ENCODE measurements at places on chromosomes 7 and 10.

DNA sequence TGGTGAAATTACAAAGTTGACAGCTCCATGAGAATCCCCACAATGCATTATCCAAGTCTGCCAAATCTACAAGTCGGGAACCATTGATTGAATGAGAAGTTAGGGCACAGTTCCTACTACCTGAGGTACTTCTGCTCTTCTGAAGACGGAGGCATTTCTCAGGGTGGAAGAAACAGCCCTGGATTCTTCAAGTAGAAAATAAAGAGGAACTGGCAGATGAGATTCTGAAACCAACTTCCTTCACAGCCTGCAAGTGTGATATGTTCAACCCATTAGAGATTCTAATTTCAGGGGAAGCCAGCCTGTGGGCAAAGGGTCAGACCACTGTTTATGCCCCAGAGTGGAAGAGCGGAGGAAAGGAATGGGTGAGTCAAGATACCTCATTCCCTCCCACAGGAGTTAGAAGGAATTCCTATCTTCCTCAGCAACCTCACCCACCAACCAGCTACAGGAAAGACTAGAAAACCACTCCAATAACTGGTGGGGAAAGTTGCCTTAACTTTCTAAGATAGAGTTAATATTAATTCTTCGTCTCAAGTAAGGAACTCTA, 50.5 kb upstream of the BMPER start:
- DNase-seq: no peak

DNA sequence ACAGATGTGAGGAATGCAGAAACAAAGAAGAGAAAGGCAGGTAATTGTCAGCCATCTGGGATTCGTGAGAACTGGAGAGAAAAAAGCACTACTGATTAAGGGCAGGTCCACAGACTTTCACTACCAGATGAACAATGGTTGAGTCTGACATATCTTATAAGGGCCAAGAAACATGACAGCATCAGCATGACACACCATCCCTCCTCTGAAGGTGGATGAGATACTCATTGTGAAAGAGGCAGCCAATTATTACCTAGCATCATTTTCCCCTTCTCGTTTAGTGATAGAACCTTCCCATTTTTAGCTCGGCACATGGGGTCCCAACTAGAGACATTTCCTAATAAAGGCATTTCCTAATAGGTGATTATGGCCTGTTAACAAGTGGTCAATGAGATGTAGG, 19.2 kb upstream of the MET start:
- no peak for DNase-seq

DNA sequence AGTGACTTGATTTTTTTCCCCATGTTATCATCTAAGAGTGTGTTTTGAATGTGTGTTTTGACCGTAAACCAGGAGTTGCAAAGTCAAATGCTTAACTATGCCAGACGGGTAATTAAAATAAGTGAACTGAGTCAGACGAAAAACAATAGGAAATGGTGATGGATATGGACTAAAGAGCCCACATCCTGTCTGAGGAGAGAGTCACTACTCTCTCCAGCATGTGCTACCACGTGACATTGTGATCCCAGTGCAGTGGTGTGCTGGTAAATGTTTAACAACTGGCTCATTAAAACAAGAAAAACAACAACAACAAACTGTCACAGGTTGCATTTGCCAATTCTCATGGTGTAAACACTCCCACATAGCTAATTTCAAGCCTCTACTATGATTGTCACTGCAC, 164.3 kb downstream of the SUGCT start:
- no peak for DNase-seq

GRCh38 chr7:27119412-27119911, 11.1 kb downstream of the HOXA4 start:
- DNase-seq: no peak

GRCh38 chr10:93062514-93063143, 2.0 kb downstream of the CYP26C1 start:
- no peak for DNase-seq

DNA sequence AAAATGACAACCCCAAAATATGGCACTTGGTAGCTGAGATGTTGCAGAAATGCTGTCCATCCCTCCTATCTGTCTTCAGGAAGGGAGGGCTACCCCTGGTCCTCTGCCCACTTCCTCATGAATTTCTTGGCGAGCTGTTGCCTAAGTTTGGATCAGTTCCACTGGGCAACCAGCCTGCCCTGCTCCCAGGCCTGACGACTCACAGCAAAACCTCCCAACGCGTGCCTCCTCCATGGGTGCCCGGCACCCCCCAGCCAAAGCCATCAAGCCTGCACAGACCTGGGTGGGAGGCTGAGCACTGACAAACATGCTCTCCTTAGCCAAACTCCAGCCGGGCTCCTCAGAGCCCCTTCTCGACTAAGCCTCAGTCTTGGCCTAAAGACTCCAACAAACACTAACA, 8.9 kb downstream of the VSTM4 start:
- DNase-seq: peak; percentile 50

GRCh38 chr7:34501156-34501555, 156.9 kb upstream of the NPSR1 start:
- no peak for DNase-seq

- DNase-seq: no peak
These were observed 210.0 kb upstream of the KLF14 start for GRCh38 chr7:130943981-130944380.

GRCh38 chr10:132109341-132110110, 43.8 kb downstream of the JAKMIP3 start:
- no peak for DNase-seq

GRCh38 chr10:8044908-8045725, 9.4 kb upstream of the GATA3 start:
- no peak for DNase-seq

DNA sequence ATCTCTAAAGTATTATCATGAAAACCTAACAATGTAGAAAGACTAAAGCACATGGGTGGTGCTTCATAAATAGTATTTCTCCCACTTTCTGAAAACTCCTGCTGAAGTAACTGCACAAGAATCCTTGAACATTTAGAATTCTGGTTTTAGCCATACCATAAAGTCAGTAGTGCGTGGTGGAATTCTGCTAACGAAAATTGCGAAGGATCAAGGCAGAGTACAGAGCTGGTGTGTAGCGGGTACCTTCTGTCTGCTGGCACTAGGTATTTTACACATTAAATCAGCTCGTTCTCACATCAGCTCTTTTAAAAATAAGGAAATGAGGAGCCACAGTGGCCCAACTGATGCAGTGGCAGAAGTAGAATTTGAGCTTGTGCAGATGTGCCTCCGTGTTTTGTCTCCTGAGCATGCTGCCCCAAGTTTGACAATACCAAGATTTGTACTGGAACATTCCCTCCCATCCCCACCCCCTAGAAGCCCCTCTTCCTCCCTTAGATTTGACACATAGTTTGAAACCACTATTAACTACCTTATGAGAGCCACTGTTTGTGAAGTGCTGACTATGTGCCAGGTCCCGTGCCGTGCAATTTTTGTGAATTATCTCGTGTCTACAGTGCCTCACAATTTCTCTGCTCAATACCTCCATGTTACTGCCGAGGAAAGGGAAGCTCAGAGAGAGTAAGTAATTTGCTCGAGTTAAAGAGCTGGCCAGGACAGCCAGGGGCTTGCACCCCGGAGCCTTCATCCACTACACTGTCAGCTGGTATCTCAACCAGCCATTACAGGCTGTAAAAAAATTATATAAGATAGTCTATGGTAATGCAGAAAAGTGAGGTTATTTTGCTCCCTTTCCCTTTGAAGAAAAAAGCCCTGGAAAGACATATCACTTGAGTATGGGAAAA, 66.9 kb downstream of the EGFR start:
- no peak for DNase-seq

GRCh38 chr7:8481096-8481495, 47.7 kb downstream of the NXPH1 start:
- no peak for DNase-seq

DNA sequence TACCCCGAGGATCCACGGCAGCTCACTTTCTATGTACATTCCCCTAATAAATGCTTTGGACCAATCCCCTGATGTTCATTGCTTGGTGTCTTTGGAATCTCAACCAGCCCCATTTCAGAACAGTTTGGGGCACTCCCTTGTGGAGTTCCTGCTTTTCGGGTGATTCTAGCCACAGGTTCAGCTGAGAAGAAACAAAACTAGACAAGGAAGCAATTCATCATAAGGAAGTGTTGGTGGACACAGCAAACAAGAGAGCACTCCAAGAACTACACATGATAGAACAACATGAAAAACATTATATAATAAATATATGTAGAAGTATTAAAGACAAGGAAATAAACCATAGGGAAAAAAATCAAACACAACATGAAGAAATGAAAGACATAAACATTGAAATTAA, 6.0 kb upstream of the CCDC136 start:
- DNase-seq: no peak

- no peak for DNase-seq
These were observed 65.6 kb upstream of the PDGFA start for GRCh38 chr7:585229-585711.

- DNase-seq: no peak
These were observed 91.5 kb downstream of the PRPF18 start for GRCh38 chr10:13678101-13678843.

DNA sequence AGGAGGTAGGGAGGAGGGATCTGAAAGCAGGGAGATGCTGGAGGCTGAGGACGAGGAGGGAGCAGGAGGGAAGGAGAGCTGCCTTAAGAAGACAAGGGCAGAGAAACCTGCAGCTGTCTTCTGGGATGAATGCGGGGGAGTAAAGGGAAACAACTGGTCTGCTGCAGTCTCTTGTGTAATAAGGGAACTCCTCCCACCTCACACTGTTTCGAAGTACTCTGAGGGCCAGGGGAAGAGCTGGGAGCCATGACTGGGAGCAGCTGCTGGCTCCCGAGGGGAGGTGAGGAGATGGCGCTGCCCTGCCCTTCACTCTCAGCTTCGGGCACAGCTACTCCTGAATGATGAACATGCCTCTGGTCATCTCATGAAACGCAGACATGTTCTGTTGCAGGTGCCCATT, 65.1 kb downstream of the CLEC2L start:
- DNase-seq: no peak

GRCh38 chr10:124722798-124723783, 21.1 kb downstream of the FAM53B start:
- DNase-seq: peak; percentile 67

DNA sequence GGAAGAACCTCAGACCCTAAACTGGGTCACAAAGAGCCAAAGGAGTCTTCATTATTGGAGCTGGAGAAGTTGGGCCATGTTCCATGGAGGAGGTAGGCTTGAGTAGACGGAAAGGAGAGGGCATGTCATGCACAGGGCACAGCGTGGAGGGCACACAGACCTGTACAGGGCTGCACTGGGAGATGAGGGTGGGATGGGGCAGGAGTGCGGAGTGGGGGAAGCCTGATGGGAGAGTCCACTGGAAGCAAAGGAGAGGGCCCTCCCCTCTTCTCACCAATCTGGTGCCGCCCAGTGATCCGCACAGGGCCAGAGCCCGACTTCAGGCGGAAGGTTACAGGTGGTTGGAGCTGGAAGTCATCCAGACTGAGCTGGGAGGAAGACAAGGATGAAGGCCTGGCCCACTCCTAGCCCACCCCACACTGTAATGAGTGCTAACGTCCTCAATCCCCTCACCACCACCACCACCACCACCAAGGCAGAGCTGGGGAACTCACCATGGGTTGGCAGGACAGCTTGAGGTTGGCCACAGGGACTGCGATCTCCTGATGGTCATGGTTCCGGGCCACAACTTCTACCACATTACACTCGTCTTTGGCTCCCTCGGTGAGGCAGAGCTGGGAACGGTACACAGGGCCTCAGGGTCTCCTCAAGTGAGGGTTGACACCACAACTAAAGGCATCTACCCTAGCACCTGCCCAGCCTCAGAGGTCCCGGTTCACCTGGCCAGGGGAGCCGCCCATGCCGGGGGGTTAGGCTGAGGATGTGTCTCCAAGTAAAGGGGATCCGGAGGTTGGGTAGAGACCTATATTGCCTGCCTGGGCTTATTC, 1.0 kb downstream of the NPM3 start:
- DNase-seq: no peak

DNA sequence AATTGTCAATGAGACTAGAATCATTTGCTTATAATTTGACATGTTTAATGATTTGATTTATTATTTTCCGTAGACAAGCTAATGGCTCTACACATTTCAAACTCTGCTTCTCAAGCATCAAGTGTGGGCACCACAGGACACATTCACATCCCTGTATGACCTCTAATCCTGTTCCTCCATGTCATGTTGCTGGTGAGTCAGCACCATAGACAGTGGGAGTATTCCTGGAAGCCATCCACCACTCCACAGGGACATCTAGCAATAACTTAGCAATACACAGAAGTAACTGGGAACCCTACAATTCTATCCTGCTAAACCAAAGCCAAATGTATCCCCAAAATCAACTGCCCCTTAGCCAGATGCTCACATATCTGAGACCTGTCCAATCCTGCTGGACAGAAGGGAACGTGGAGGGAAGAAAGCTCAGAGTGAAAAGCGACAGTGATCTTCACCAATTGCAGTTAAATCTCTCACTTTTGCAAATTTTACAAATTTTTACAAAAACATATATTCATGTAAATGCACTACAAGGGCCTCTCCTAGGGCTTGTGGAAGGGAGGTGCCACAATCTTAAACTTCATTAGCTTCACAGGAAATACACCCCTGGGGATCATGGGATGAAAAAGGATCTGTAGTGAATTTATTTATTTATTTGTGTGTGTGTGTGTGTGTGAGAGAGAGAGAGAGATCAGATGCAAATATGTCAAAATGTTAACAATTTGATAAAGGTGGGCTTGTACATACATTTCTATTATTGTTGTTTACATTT, 126.5 kb downstream of the GFRA1 start:
- no peak for DNase-seq

DNA sequence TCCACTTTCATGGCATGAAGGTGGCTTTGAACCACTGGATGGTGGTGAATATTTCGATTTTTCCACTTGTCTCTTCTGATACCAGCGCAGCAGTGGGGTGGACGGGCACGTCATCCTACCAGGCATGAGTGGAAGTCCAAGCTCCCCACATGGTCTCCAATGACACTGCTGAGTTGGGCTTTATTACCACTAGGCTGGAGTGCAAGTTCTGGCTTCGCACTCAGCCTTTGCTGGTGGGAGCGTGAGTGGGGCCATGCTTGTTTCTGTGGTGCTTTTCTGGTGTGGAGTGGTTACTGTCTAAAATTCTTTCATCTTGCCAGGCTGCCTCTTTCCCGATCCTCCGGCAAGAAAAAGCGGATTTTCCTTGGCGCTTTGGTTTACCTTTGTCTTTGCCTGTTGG, 70.1 kb upstream of the SDK1 start:
- DNase-seq: no peak

DNA sequence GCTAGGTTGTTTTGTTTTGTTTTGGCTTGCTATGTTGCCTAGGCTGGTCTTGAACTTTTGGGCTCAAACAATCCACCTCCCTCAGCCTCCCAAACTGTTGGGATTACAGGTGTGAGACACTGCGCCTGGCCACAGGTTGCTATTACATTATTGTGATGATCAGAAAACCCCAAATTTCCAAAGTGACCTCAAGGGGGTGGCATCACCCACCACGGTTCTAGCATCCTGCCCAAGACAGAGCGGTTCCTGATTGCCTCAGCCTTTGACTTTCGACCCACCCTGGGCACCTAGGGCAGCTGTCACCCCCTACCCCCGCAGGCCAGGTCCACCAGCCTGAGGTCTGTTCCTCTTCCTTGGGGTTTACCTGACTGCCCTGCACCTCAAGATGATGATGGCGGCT, 28.4 kb downstream of the SBDS start:
- no peak for DNase-seq

- no peak for DNase-seq
These were observed 141.7 kb downstream of the EGFR start for GRCh38 chr7:55160539-55160938.

GRCh38 chr7:35797311-35797710, 3.5 kb upstream of the SEPTIN7 start:
- no peak for DNase-seq

- no peak for DNase-seq
These were observed 189.9 kb upstream of the ADO start for GRCh38 chr10:62614389-62615157.
